Stimulated activated CD4-positive, alpha-beta T cell treated with anti-CD3 and anti-CD28 coated beads, TNF-alpha, amount 100 ng/mL, for 48 hours (primary cell): ENCODE measurements at places on chromosomes 7 and 10.

GRCh38 chr7:69208276-69208675, 390.0 kb upstream of the AUTS2 start:
- DNase-seq: no peak

DNA sequence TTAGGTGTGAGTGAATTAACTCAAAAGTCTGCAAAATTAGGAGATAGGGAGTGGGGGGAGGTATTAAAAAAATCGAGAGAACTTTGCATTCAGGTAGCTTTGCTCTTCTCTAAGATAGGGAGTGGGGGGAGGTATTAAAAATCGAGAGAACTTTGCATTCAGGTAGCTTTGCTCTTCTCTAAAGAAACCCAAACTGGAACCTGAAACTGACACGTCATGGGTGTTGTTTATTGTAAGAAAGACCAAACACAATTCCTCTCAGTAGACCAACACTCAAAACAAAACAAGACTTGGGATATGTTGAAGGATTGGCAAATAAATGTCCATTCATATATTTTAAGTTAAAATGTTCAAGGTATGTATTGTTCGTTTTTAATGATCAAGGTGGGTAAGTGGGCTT, 87.9 kb downstream of the KIAA1549 start:
- DNase-seq: no peak

GRCh38 chr7:8973601-8974000, 540.2 kb downstream of the NXPH1 start:
- DNase-seq: no peak

DNA sequence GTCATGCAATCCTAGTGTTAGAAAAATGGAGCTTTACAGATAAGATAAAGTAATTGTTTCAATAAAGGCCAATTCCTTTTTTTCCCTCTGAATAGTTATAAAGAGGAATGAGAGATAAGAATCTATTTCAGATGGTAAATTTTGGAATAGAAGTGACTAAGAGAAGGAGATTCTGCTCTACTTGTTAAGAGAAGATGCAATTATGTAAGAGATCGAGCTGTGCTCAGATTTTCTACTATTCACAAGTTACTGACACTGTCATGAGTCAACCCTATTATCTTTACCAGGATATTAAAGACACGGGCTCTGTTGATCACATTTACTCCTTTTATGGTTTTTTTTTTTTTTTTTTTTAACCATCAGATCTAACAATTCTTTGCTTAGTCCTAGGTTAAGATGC, 511.3 kb downstream of the ARL4A start:
- DNase-seq: no peak

DNA sequence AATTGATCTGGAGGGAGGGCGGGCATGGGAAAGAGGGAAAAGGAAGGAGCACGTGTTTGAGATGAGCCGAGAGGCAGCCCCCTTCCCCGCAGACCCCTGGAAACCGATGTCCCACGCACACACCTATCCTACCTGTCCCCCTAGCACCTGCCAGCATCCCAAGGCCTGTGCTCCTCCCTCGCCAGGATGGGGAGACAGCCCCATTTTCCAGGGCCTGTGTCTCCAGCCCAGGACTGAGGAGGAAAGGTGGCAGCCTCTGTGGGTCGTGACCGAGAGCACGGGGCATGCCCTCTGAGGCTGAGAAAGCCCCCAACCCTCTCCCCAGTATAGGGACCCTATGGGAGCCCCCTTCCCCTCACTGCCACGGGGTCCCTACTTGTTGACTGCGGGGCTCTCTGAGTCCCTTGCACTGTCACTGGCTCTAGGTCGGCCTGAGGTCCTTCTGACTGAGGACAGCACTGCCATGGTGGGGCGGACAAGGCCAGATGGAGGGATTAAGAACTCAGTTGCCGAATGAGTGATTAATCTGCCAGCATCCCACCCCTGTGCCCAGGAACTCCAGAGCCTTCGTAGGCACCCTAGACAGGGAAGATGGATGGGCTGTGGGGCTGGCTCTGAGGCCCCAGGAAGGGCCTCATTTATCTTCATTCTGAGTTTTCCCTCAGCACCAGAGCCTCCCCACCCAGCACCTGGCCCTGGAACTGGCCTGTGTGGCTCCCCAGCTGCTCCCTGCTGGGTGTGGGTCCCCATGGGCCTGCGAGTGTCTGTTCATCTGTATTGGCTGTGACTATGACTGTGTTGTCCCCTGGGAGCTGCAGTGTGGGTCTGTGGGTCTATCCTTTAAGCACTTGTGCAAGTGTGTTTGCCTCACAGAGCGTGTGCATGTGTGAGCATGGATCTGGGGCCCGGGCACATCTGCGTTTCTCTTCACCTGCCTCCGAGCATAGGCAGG, 26.0 kb downstream of the CRHR2 start:
- no peak for DNase-seq

GRCh38 chr10:20956843-20957242, 59.7 kb upstream of the NEBL start:
- no peak for DNase-seq

GRCh38 chr7:42485301-42485766, 248.3 kb upstream of the GLI3 start:
- DNase-seq: no peak

DNA sequence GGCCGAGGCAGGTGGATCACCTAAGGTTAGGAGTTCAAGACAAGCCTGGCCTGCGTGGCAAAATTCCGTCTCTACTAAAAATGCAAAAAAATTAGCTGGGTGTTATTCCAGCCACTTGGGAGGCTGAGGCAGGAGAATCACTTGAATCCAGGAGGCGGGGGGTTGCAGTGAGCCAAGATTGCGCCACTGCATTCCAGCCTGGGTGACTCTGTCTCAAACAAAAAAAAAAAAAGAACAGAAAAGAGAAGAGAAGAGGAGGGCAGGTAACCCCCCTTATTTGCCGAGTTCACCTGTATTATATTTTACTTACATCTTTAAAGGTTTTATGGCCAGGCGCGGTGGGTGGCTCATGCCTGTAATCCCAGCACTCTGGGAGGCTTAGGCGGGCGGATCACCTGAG, 91.7 kb downstream of the RNF216 start:
- no peak for DNase-seq

- DNase-seq: no peak
Measured at GRCh38 chr10:101453318-101453717, 99.4 kb downstream of the BTRC start.
